ENCODE measurements at places on chromosomes 7 and 10. TPM values are rescaled to one million over a fixed set of nuclear protein-coding genes. Genes with fewer than 3 reads are reported as not detected.

The CYP2E1 gene
- total RNA-seq, result 1.1 TPM

The SPDYE2B gene
- total RNA-seq, result not detected

The NANOS1 gene
- 2.2 TPM for total RNA-seq

The EVX1 gene
- total RNA-seq, result 1.1 TPM

The RHOBTB1 gene
- total RNA-seq, result 45.8 TPM

The HDAC9 gene
- 61.6 TPM for total RNA-seq

The FAM13C gene
- 34.5 TPM for total RNA-seq

The GSTO2 gene
- total RNA-seq, result 6.5 TPM

The RELN gene
- total RNA-seq, result 26.3 TPM

The ECHDC3 gene
- total RNA-seq, result 1.5 TPM

The SLC18A3 gene
- total RNA-seq, result 0.11 TPM

The DDC gene
- total RNA-seq, result 2.0 TPM

The NRCAM gene
- 9.7 TPM for total RNA-seq

The BMPER gene
- 18.9 TPM for total RNA-seq

The STK32C gene
- 4.8 TPM for total RNA-seq

The CTAGE8 gene
- 0.79 TPM for total RNA-seq

The CALHM1 gene
- total RNA-seq, result not detected

The LRMDA gene
- 17.7 TPM for total RNA-seq

The BLOC1S2 gene
- total RNA-seq, result 28.6 TPM

The TUBAL3 gene
- 0.16 TPM for total RNA-seq

The PNLIPRP3 gene
- total RNA-seq, result not detected

The PTTG1IP2 gene
- total RNA-seq, result not detected

The NODAL gene
- total RNA-seq, result not detected

The KIAA1549 gene
- total RNA-seq, result 4.6 TPM

The ACTL6B gene
- total RNA-seq, result 0.69 TPM

The NEURL1 gene
- 5.2 TPM for total RNA-seq

The PTER gene
- total RNA-seq, result 17.8 TPM

The NAT16 gene
- not detected for total RNA-seq

The FAM241B gene
- not detected for total RNA-seq
